ENCODE measurements at places on chromosomes 16 and 17. TPM values are rescaled to one million over a fixed set of nuclear protein-coding genes. Genes with fewer than 3 reads are reported as not detected.

MRPS23 gene
- total RNA-seq, result 17.1 TPM

CACNA1H gene
- 19.9 TPM for total RNA-seq

HBA1 gene
- 1,023 TPM for total RNA-seq

KRT24 gene
- not detected for total RNA-seq

DCXR gene
- 21.8 TPM for total RNA-seq

CCDC78 gene
- 2.2 TPM for total RNA-seq

PRAC2 gene
- total RNA-seq, result not detected
